Liver (tissue), 10 donors: ENCODE measurements at places on chromosomes 7 and 10. TPM values are rescaled to one million over a fixed set of nuclear protein-coding genes. Genes with fewer than 3 reads are reported as not detected.

The MSS51 gene
- polyA plus RNA-seq: 0.08 TPM

The ZPBP gene
- 0.05 TPM for polyA plus RNA-seq

DNA sequence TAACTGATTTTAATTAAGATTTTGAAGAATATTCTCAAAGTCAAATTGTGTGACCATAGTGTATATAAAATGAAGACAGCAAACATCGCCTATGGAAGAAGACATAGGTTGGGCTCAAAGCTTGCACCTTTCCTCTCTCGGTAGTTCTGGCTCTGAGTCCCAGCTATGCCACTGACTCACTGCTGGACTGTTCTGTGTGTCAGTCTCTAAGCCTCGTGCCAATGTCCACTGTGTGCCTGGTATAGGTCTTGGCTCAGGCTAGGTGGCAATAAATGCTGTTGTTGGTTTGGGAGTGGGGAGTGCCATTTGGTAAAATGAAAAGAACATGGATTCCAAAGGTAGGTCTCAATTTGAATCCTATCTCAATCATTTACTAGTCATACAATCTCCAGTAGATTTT is 137.5 kb upstream of the RHEB start:
- H3K27ac ChIP-seq: no peak overlapping the region
- no peak overlapping the region for H3K4me3 ChIP-seq
- no peaks in the 10 kb centered on the region for H3K36me3 ChIP-seq
- H3K4me1 ChIP-seq: no peaks in the 10 kb centered on the region
- DNase-seq: no peak

The ITGA8 gene
- polyA plus RNA-seq: 0.46 TPM

The CFAP46 gene
- polyA plus RNA-seq: 0.47 TPM

DNA sequence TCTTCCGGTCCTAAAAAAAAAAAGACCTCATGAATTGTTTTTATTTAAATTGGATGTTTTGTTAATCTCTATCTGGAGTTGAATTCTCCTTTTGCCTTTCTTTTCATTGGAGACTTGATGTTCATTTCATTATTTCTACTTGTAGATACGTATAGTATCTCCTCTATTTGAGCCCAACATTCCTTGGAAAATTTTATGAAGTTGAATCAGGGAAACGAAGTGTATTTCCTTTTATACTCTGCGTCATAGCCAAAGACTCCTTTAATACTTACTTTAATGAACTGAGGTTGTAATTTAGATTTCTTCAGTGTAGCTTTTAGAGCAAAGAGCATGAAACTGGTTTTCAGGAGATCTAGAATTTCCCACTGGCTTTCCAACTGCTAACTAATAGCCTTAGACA is 132.4 kb downstream of the KIAA1217 start:
- H3K4me3 ChIP-seq: no peak overlapping the region
- no peaks in the 10 kb centered on the region for H3K36me3 ChIP-seq
- H3K27me3 ChIP-seq: no peaks in the 10 kb centered on the region
- H3K27ac ChIP-seq: no peak overlapping the region
- no peak for DNase-seq

- H3K36me3 ChIP-seq: no peaks in the 10 kb centered on the region
- H3K27me3 ChIP-seq: no peaks in the 10 kb centered on the region
- no peaks in the 10 kb centered on the region for H3K4me1 ChIP-seq
These were observed 29.9 kb downstream of the CDK14 start for GRCh38 chr7:90626013-90626412.

DNA sequence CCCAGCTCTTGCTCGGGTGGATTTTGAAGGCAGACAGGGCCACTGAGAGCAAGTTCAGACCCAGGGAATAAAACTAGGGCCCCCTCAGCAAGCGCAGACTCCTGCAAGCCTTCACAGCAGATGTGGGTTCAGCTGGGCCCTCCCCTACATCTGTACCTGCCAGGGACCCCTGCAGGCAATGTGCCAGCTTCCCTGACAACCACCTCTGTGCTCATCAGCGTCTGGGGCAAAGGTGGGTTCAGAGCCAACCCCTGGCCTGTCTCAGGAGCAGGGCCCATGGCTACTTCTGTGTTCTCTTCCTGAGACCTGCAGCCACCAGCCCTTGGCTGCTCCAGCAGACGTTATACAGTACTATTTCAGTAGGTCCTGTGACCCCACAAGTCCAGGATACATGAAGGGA is 189.5 kb downstream of the DIP2C start:
- H3K4me1 ChIP-seq: no peaks in the 10 kb centered on the region
- DNase-seq: no peak
- no peak overlapping the region for H3K27ac ChIP-seq
- H3K36me3 ChIP-seq: no peaks in the 10 kb centered on the region
- no peak overlapping the region for H3K4me3 ChIP-seq
- H3K27me3 ChIP-seq: no peaks in the 10 kb centered on the region

- H3K27ac ChIP-seq: no peak overlapping the region
- H3K36me3 ChIP-seq: no peaks in the 10 kb centered on the region
- H3K27me3 ChIP-seq: no peaks in the 10 kb centered on the region
- H3K4me3 ChIP-seq: no peak overlapping the region
These were observed 78.0 kb upstream of the DYNC1I1 start for GRCh38 chr7:95694334-95694733.

- peaks cover 30% of the 10 kb centered on the region for H3K36me3 ChIP-seq
- no peaks in the 10 kb centered on the region for H3K27me3 ChIP-seq
- no peaks in the 10 kb centered on the region for H3K4me1 ChIP-seq
- no peak for DNase-seq
- peak overlapping the region; percentile 25 for H3K27ac ChIP-seq
These were observed 1.7 kb upstream of the MYO1G start for GRCh38 chr7:44980393-44981034.

GRCh38 chr10:119748871-119749270 is 23.0 kb downstream of the INPP5F start:
- H3K4me3 ChIP-seq: no peak overlapping the region
- no peak overlapping the region for H3K27ac ChIP-seq
- H3K27me3 ChIP-seq: no peaks in the 10 kb centered on the region
- no peaks in the 10 kb centered on the region for H3K36me3 ChIP-seq

GRCh38 chr10:45278860-45279498 is 36.4 kb downstream of the OR13A1 start:
- no peak overlapping the region for H3K27ac ChIP-seq
- no peaks in the 10 kb centered on the region for H3K36me3 ChIP-seq
- no peaks in the 10 kb centered on the region for H3K27me3 ChIP-seq
- no peak for DNase-seq
- H3K4me1 ChIP-seq: no peaks in the 10 kb centered on the region

The AASS gene
- 13.4 TPM for polyA plus RNA-seq

GRCh38 chr10:25530306-25530705 is 355.5 kb downstream of the GPR158 start:
- no peaks in the 10 kb centered on the region for H3K4me1 ChIP-seq
- H3K27me3 ChIP-seq: no peaks in the 10 kb centered on the region

GRCh38 chr7:1312136-1313070 is 79.7 kb downstream of the UNCX start:
- H3K36me3 ChIP-seq: no peaks in the 10 kb centered on the region
- no peak overlapping the region for H3K4me3 ChIP-seq
- no peak overlapping the region for H3K27ac ChIP-seq
- DNase-seq: no peak
- no peaks in the 10 kb centered on the region for H3K27me3 ChIP-seq
- H3K4me1 ChIP-seq: no peaks in the 10 kb centered on the region

DNA sequence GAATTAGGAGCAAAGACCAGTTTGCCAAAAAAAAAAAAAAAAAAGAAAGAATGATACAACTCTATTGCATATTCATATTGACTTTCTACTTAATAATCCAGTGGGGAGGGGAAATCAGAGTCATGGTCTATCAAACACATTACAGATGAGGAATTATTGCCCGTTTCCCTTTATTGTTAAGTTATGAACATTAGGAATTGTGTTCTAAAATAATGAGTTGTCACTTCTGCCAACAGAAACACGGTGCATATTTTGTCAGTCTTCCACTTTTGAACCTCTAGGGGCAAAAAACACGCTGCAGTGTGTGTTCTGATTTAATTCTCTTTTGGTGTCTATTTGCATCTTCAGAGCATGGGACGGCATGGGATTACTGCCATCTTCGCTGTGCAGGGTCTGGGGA is 115.7 kb upstream of the RHOBTB1 start:
- no peaks in the 10 kb centered on the region for H3K36me3 ChIP-seq
- no peak for DNase-seq
- H3K4me3 ChIP-seq: no peak overlapping the region
- no peaks in the 10 kb centered on the region for H3K27me3 ChIP-seq
- H3K4me1 ChIP-seq: peaks cover 6% of the 10 kb centered on the region

The FGL2 gene
- 8.1 TPM for polyA plus RNA-seq

- no peaks in the 10 kb centered on the region for H3K27me3 ChIP-seq
- no peaks in the 10 kb centered on the region for H3K4me1 ChIP-seq
- no peak for DNase-seq
- H3K4me3 ChIP-seq: no peak overlapping the region
- H3K27ac ChIP-seq: peak overlapping the region; percentile 46
These were observed 90.5 kb upstream of the PDGFA start for GRCh38 chr7:610141-610530.

- no peak overlapping the region for H3K4me3 ChIP-seq
- H3K4me1 ChIP-seq: peaks cover 7% of the 10 kb centered on the region
- no peaks in the 10 kb centered on the region for H3K27me3 ChIP-seq
- DNase-seq: no peak
- no peaks in the 10 kb centered on the region for H3K36me3 ChIP-seq
These were observed 90.4 kb downstream of the COBL start for GRCh38 chr7:51226063-51226755.

The RSPH10B2 gene
- polyA plus RNA-seq: 0.09 TPM

DNA sequence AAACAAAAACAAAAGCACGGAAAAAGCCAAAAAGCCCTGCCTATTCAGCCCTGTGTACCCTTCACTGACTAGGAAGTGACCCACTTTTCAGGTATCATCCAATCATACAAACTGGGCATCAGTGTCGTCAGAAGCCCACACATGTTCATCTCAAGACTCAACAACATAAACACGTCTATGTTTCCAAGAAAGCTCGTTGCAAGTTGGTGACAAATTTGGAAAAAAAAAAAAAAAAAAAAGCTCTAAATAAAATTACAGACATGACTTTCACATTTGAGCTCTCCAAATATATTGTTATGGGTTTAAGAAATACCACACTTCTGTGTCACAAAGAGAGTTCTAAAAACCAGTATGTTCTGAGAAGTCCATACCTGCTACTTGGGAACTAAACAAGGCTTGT is 204.7 kb upstream of the KLF14 start:
- no peak for DNase-seq
- no peak overlapping the region for H3K27ac ChIP-seq
- peaks cover 2% of the 10 kb centered on the region for H3K4me1 ChIP-seq
- H3K36me3 ChIP-seq: no peaks in the 10 kb centered on the region
- peak overlapping the region; percentile 94 for H3K4me3 ChIP-seq

The ASIC3 gene
- polyA plus RNA-seq: 0.22 TPM

DNA sequence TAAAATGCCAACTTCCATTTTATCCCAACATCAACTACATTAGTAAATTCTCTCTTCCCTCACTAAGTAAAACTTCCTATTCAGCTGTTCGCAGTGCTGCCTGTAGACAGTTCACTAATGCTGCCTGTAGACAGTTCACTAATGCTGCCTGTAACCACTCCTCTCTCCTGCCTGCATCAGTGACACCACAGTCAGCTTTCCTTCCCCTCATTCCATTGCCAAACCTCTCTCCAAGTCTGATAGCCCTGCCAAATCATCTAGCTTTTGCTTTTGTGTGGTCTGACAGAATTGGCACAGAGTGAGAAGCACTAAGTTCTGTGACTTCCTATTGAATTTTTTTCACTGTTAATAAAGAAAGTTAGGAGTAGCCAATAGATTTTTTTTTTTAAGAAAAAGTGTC is 43.0 kb upstream of the MACC1 start:
- no peaks in the 10 kb centered on the region for H3K4me1 ChIP-seq
- H3K36me3 ChIP-seq: no peaks in the 10 kb centered on the region
- H3K27me3 ChIP-seq: peaks cover 5% of the 10 kb centered on the region
- H3K4me3 ChIP-seq: no peak overlapping the region
- DNase-seq: no peak

GRCh38 chr7:150443793-150444540 is 6.5 kb upstream of the GIMAP8 start:
- no peaks in the 10 kb centered on the region for H3K36me3 ChIP-seq
- H3K27me3 ChIP-seq: no peaks in the 10 kb centered on the region
- no peak overlapping the region for H3K4me3 ChIP-seq
- no peak for DNase-seq
- no peak overlapping the region for H3K27ac ChIP-seq

DNA sequence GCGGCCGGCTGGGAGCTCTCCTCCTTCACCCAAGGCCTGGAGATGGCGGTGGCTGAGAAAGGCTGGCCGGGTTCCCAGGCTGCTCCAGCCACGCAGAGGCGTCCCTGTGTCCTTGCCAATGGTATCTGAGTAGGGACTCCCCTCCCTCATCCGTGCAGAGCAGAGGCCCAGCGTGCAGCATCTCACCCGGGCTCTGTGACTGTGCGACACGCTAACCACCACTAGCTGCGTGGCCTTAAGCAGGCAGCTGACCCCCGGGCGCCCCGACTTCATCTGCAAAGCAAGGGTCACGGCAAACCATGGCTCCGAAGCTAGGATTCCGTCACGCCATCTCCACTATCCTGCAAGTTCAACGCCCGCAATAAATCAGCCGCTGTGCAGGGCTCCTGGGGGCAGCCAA is 47.2 kb upstream of the TNRC18 start:
- H3K36me3 ChIP-seq: no peaks in the 10 kb centered on the region
- H3K27ac ChIP-seq: no peak overlapping the region
- no peaks in the 10 kb centered on the region for H3K27me3 ChIP-seq

The PAX4 gene
- not detected for polyA plus RNA-seq

GRCh38 chr7:96685755-96686154 is 23.9 kb downstream of the SEM1 start:
- H3K27ac ChIP-seq: no peak overlapping the region
- H3K36me3 ChIP-seq: no peaks in the 10 kb centered on the region

GRCh38 chr10:95462740-95463667 is 98.2 kb downstream of the SORBS1 start:
- peak overlapping the region; percentile 51 for H3K27ac ChIP-seq
- H3K36me3 ChIP-seq: no peaks in the 10 kb centered on the region
- no peaks in the 10 kb centered on the region for H3K27me3 ChIP-seq
- peaks cover 22% of the 10 kb centered on the region for H3K4me1 ChIP-seq
- H3K4me3 ChIP-seq: no peak overlapping the region

The CLDN12 gene
- 22.5 TPM for polyA plus RNA-seq

DNA sequence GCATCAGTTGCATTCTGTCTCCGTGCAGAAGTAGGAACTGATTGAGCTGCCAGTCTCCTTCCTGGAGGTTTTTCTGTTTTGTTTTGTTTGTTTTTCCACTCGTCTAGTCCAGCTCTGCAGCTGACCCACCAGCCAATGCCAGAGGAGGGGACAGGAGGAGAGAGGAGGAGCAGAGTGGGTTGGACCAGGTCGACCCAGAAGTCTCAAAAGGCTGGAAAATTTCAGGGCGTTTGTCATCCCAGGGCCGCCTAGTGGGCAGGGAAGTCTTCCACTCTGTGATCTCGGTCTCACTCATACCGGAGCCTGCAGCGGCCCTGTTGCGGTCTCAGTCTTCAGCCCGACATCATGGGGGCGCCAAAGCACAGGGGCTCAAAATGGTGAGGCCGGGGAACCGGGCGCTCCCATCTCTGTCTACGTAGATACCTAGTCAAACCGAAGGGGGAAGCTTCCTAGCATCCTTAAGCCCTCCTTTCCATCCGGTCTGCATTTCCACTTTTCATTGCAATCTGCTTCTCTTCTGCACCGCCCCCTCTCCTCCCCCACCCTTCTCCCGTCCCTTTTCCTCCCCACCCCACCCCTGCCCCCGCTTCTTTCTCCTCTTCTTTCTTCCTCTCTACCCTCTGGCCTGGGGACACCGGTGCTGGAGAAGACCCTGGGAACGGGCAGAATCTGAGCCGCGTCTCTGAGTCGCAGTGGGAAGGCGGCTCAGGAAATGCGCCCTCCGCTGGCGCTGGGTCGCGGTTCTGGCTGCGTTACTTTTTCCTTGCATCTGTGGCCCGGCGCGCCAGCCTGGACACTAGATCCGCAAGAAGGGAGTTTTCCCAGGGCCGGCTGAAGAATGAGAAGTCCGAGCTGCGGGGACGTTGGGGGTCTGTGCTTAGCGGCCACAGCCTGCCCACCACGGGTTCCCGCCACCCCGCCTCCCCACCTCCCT is 16.2 kb upstream of the PAX2 start:
- H3K4me3 ChIP-seq: peak overlapping the region; percentile 25
- H3K36me3 ChIP-seq: no peaks in the 10 kb centered on the region
- H3K4me1 ChIP-seq: peaks cover 18% of the 10 kb centered on the region
- no peak overlapping the region for H3K27ac ChIP-seq

The SEMA3D gene
- polyA plus RNA-seq: 0.18 TPM
